ENCODE measurements at places on chromosomes 12 and 14.

GRCh38 chr12:27822076-27822712 lies 42.2 kb upstream of the MANSC4 start:
- no peak for DNase-seq

- DNase-seq = no peak
Observed at GRCh38 chr14:50977863-50978528, 33.7 kb upstream of the PYGL start.

- DNase-seq = no peak
Observed at GRCh38 chr12:113874999-113875561, 91.0 kb downstream of the RBM19 start.

DNA sequence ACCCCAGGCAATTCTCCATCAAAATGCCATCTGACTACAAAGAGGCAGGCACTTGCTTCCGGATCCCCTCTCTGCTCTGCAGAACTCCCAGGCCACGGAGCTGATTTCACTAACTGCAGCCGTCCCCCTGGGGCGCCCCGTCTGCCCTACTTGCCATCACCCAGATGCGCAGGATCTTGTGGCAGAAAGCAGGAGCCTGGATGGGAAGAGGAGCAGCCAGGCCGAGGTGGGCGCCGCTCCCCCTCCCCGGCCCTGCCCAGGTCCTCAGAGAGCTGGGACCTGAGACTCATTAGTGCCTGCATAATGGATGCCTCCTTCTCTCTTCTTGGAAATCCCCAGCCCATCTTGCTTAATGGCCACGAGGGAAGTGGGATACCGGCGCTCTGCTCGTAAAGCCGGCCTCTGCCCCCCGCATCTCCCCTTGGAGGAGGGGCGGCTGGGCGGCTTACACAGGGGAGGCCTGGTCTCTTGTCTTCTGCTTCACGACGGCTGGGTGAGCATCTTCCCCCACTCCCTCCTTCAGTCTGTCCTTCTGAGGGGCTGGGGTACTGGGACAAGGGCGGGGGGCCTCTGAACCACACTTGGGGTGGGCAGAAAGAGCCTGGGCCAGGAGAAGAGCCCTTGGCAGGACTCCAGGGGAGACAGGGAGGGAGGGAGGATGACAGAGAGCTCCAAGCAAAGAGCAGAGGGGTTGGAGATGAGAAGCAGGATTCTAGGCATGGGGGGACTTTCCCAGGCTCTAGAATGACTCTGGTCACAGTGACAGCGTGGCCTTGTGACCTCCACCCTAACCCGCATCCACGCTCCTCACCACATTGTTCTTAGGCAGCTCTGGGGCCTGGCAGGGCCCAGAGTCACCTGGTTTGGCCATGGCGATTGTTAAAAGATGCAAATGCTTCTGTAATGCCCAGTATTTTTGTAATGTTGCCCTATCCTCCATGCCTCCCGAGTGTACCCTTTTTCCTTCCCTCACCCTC lies 19.4 kb upstream of the EML1 start:
- DNase-seq = no peak

- DNase-seq = no peak
Observed at GRCh38 chr12:122875590-122876220, 20.2 kb downstream of the VPS37B start.

GRCh38 chr12:54145844-54146243 lies 42.9 kb downstream of the SMUG1 start:
- no peak for DNase-seq

GRCh38 chr12:34335819-34336262 lies 313.5 kb downstream of the ALG10 start:
- DNase-seq = no peak

DNA sequence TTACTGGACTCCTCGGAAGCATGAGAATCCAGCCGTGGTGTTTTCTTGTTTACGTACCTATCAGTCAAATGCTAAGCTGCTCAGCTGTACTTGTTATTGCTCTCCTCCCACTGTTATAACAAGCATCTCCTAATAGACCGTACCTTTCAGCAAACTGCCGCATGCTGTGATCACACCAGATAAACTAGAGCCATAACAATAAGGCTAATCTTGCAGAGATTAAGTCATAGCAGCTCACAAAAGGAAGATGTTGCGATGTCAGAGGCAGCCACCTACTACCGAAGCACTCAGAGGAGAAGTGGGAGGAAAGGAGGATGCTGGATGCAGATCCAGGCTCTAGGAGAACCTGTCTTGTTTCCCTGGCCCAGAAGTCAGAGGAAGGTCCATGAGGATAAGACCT lies 196.0 kb downstream of the GALC start:
- no peak for DNase-seq

GRCh38 chr12:6547987-6548386 lies 7.9 kb downstream of the IFFO1 start:
- DNase-seq = no peak

GRCh38 chr12:53744751-53745150 lies 7.0 kb downstream of the CISTR start:
- DNase-seq = no peak

Measured in bone marrow (tissue), 2 donors.